ENCODE measurements at places on chromosomes 1 and 21. TPM values are rescaled to one million over a fixed set of nuclear protein-coding genes. Genes with fewer than 3 reads are reported as not detected.

Gene CFAP298
- total RNA-seq: 33.6 TPM

Gene SLC9A1
- 3.9 TPM for total RNA-seq

Gene EPHB2
- 26.6 TPM for total RNA-seq

Gene TNNT2
- not detected for total RNA-seq

Gene CLDN17
- total RNA-seq: not detected

Gene NBPF8
- 9.2 TPM for total RNA-seq

Gene RGS1
- not detected for total RNA-seq

Gene DYNLT5
- 0.77 TPM for total RNA-seq

DNA sequence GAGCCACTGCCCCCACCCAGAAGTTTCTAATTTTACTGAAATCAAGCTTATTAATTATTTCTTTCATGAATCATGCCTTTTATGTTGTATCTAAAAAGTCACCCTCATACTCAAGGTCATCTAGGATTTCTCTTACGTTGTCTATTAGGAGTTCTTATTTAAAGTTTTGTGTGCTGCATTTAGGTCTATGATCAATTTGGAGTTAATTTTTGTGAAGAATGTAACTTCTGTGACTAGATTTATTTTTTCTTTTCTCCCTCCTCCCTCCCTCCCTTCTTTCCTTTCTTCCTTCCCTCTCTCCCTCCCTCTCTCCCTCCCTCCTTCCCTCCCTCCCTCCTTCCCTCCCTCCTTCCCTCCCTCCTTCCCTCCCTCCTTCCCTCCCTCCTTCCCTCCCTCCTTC, 317.6 kb downstream of the PLA2G4A start:
- DNase-seq: no peak

GRCh38 chr1:10980094-10980577, 32.3 kb upstream of the TARDBP start:
- DNase-seq: no peak

- no peak for DNase-seq
These were observed 801 bp upstream of the GORAB start for GRCh38 chr1:170530972-170531757.

DNA sequence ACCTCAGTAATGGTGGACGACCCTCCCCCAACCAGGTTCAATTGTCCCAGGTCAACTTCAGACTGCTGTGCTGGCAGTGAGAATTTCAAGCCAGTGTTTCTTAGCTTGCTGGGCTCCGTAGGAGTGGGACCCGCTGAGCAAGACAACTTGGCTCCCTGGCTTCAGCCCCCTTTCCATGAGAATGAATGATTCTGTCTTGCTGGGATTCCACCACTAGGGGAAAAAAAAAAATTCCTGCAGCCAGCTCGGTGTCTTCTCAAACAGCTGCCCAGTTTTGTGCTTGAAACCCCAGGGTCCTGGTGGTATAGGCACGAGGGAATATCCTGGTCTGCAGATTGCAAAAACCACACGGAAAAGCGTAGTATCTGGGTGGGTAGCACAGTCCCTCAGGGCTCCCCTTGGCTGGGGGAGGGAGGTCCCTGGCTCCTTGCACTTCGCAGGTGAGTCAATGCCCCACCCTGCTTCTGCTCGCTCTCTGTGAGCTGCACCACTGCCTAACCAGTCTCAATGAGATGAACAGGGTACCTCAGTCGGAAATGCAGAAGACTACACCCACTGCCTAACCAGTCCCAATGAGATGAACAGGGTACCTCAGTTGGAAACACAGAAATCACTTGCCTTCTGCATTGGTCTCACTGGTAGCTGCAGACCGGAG, 41.5 kb downstream of the GBP6 start:
- no peak for DNase-seq

GRCh38 chr21:29418813-29419212, 120.1 kb downstream of the BACH1 start:
- no peak for DNase-seq

GRCh38 chr1:198681252-198681651, 42.4 kb downstream of the PTPRC start:
- DNase-seq: no peak
